ENCODE measurements at places on chromosomes 12 and 14.

DNA sequence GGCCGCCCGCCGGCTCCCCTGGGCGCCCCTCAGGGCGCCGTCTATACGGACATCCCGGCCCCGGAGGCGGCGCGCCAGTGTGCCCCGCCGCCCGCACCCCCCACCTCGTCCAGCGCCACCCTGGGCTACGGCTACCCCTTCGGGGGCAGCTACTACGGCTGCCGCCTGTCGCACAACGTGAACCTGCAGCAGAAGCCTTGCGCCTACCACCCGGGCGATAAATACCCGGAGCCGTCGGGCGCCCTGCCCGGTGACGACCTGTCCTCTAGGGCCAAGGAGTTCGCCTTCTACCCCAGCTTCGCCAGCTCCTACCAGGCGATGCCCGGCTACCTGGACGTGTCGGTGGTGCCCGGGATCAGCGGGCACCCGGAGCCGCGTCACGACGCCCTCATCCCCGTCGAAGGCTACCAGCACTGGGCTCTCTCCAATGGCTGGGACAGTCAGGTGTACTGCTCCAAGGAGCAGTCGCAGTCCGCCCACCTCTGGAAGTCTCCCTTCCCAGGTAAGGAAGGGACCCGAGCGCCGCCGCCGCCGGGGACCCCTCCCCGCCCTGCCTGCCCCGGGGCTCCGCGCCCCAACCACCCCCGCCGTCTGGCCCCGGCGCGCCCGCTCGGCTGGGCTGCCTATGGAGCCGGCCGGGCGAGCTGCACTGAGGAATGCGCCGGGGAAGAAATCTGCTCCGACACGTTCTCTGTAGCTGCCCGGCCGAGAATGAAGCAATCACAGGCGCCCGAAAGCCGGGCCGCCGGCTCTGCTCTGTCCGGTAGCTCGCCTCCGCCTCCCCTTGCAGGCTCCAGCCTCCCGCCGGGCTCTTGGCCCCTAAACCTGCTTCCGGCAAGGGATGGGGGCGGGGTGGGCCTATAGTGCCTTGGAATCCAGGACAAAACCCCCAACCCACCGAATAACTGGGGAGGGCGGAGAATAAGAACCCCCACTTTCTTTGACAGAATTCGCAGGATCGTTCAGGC is 794 bp downstream of the HOXC13 start:
- DNase-seq = no peak

- no peak for DNase-seq
Observed at GRCh38 chr12:41188841-41189394, 798 bp downstream of the PDZRN4 start.

DNA sequence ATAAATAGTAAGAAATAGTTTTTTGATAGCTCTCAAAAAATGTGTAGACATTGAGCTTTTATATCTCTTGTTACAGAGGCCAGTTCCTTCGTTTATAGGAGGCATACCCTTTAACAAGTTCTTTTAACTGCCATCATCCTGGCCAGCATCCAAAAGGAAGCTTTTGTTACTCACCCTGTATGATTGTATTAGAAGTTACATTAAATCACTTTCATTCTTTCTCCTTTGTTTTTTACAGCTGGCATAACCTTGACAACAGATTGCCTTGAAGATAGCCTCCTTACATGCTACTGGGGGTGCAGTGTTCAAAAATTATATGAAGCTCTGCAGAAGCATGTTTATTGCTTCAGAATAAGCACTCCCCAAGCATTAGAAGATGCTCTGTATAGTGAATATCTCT is 20.1 kb downstream of the CGRRF1 start:
- no peak for DNase-seq

GRCh38 chr12:132803888-132804287 is 24.8 kb downstream of the GOLGA3 start:
- no peak for DNase-seq

DNA sequence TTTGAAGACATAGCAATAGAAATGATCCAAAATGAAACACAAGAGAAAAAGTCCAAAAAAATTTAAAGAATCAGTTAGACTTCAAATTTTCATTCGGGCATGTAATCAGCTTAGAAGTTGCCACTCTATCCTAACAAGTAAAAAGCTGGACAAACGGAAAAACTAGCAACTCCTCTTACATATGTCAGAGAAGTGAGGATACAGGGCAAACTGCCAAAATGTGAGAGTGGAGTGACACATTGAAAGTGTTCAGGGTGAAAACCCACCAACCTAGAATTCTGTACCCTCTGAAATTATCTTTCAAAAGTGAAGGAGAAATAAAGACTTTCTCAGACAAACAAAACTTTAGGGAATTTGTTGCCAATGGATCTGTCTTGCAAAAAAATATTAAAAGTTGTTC is 42.0 kb upstream of the CHPT1 start:
- DNase-seq = no peak
